ENCODE measurements at places on chromosomes 2 and 18. TPM values are rescaled to one million over a fixed set of nuclear protein-coding genes. Genes with fewer than 3 reads are reported as not detected.

Gene ATP8B1
- total RNA-seq: 6.8 TPM

Gene CD207
- not detected for total RNA-seq

Gene PLEK
- not detected for total RNA-seq

Gene LIPG
- 0.34 TPM for total RNA-seq

Gene FOXI3
- total RNA-seq: 0.05 TPM

Gene ABCG8
- not detected for total RNA-seq

Gene ATOH8
- total RNA-seq: 16.5 TPM

Gene HK2
- total RNA-seq: 0.95 TPM

Gene EMILIN1
- total RNA-seq: 0.48 TPM
